Lower lobe of right lung (tissue), 2 donors: ENCODE measurements at places on chromosomes 1 and 21. TPM values are rescaled to one million over a fixed set of nuclear protein-coding genes. Genes with fewer than 3 reads are reported as not detected.

FCRL1 gene
- total RNA-seq: 4.2 TPM

CALML6 gene
- total RNA-seq: not detected

MCL1 gene
- total RNA-seq: 387 TPM

SERPINC1 gene
- total RNA-seq: 0.30 TPM

LAMTOR5 gene
- 121 TPM for total RNA-seq

TLCD4 gene
- total RNA-seq: 11.3 TPM

LRRC71 gene
- total RNA-seq: 5.3 TPM

GCSAML gene
- total RNA-seq: 2.2 TPM

LCE1B gene
- total RNA-seq: not detected

CASZ1 gene
- 47.5 TPM for total RNA-seq

CFHR3 gene
- 0.24 TPM for total RNA-seq

GREM2 gene
- 0.74 TPM for total RNA-seq

CEP170 gene
- total RNA-seq: 106 TPM

GSTM5 gene
- 11.7 TPM for total RNA-seq

TPTE gene
- not detected for total RNA-seq

ATP6V1G3 gene
- not detected for total RNA-seq

ADAM30 gene
- not detected for total RNA-seq

GOLPH3L gene
- total RNA-seq: 32.5 TPM

GUCA2B gene
- not detected for total RNA-seq

PRKAA2 gene
- 1.9 TPM for total RNA-seq

CLEC20A gene
- total RNA-seq: not detected

PCAT6 gene
- 0.71 TPM for total RNA-seq

ETNK2 gene
- total RNA-seq: 4.5 TPM

CFAP141 gene
- 2.8 TPM for total RNA-seq

C1QTNF12 gene
- total RNA-seq: 1.2 TPM

GBP3 gene
- 60.2 TPM for total RNA-seq

SPSB1 gene
- total RNA-seq: 14.7 TPM

SLC35F3 gene
- 0.41 TPM for total RNA-seq

UBXN10 gene
- total RNA-seq: 7.8 TPM

RAB3B gene
- 0.06 TPM for total RNA-seq

TAS1R1 gene
- total RNA-seq: 0.27 TPM

TAS1R3 gene
- 0.65 TPM for total RNA-seq

KIRREL1 gene
- total RNA-seq: 26.9 TPM
